Hematopoietic multipotent progenitor cell (in vitro differentiated cells): ENCODE measurements at places on chromosomes 3 and 15. TPM values are rescaled to one million over a fixed set of nuclear protein-coding genes. Genes with fewer than 3 reads are reported as not detected.
A peak's percentile ranks its signal among the peaks of the same experiment; 100 is the strongest.

DNA sequence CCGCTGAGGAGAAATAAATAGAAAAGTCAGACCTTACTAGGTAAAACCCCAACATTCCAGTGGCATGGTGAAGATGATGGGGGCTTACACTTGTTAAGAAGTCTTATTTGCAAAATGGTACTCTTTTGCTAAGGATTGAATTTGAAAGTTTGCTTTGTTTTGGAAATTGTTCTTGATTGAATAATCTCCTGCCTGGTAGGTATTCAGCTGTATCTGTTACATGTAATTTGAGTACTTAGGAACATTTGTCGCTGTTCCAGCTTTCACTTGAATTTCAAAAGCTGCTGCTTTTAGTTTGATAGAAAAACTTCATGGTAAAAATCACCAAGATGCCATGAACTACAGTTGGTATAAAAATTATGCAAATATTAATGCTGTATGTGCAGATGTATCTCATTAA is 44.6 kb downstream of the TFG start:
- no peak for DNase-seq

GRCh38 chr3:170600005-170600624 is 14.2 kb upstream of the SLC7A14 start:
- DNase-seq, result no peak

Gene IL5RA
- 2.2 TPM for total RNA-seq

- no peak for DNase-seq
These were observed 263.3 kb downstream of the NEK10 start for GRCh38 chr3:27105904-27106303.

- no peak for DNase-seq
These were observed 11.3 kb downstream of the RAB8B start for GRCh38 chr15:63200464-63201249.

- DNase-seq, result no peak
These were observed 30.6 kb upstream of the SLC2A2 start for GRCh38 chr3:171057072-171057471.

- no peak for DNase-seq
These were observed 57.2 kb downstream of the MESD start for GRCh38 chr15:80932513-80932815.

DNA sequence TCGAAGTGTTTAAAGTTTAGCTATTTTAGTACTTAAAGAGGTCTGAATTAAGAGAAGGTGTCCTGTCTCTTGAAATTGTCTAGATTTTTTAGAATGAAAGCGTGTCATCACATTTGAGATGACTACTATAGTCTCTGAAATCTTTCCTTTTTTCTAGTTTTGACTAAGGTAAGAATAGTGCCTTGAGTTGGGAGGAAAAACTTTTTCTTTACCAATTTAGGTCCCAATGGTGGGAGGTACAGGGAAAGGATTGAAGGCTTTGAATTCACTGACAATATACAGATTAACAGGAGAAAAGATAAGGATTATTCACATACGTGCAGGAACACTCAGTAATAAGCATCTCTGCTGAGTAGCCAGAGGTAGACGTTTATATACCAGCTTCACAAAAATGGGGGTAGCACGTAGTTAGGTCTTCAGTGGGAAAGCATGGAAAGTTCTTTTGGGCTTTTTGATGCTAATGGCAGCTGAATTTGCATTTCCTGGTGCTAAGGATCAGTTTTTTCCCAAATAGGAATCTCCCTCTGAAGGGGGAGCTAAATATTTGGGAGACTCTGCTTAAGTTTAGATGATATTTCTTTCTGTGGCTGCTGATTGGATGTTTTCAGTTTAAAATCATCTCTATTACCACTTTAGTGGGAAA is 88.1 kb downstream of the VPS8 start:
- DNase-seq, result no peak

DNA sequence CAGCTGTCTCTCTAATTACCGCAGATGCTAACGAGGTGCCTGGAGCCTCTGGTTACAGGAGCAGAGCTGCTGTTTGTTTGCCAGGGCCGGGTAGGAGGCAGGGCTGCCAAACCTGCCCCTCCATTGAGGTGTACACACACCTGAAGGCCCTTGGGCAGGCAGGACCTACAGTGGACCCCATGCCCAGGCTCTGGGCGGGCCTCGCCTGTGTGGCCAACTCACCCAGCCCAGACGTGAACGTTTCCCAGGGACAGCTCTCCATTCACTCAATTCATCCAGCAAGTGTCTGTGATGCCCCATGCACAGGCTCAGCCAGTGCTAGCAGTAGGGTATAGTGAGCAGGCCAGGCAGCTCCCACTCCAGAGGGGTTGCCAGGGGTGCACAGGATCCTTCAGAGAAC is 43.7 kb downstream of the PLXNA1 start:
- no peak for DNase-seq

- DNase-seq, result no peak
These were observed 80.3 kb upstream of the ABHD2 start for GRCh38 chr15:89007989-89008388.

DNA sequence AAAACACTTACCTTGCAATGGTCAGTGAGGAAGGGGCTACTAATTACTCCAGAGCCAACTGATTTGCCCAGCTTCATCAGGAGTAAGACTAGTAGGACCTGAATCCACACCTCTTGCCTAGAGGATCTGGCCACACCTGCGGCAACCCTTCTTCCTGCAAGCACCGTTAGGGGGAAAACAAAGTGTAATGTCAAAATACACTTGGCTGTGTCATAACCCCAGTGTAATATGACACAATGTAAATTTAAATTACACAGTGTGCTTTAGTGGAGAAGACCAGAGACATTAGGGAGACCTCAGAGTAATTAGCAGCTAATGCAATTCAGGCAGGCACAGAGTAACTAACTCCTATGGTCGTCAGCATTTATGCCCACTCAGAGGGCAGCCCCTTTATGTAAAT is 308.5 kb upstream of the ARRDC4 start:
- no peak for DNase-seq

GRCh38 chr15:77874063-77874462 is 203.4 kb downstream of the TBC1D2B start:
- no peak for DNase-seq

- no peak for DNase-seq
These were observed 1.9 kb downstream of the GRM7 start for GRCh38 chr3:6862880-6863195.

Gene HRG
- not detected for total RNA-seq

DNA sequence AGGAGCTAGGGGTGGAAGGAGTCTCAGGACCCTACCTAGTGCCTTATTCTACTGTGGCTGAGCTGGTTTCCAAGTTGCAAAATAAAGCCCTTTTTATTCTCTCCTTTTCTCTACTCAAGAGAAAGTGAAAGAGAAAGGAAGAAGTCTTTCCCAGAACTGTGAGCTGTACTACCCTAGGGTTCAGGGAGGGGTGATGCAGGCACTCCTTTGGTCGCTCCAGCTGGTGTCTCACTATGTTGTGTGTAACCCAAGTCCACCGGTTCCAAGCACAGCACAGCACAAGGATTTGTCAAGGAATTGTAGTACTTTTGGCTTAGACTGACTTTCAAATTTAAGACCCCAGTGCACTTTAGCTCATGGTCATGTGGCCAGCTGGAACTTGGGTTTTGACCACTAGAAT is 1721.7 kb downstream of the OTOL1 start:
- DNase-seq, result no peak

DNA sequence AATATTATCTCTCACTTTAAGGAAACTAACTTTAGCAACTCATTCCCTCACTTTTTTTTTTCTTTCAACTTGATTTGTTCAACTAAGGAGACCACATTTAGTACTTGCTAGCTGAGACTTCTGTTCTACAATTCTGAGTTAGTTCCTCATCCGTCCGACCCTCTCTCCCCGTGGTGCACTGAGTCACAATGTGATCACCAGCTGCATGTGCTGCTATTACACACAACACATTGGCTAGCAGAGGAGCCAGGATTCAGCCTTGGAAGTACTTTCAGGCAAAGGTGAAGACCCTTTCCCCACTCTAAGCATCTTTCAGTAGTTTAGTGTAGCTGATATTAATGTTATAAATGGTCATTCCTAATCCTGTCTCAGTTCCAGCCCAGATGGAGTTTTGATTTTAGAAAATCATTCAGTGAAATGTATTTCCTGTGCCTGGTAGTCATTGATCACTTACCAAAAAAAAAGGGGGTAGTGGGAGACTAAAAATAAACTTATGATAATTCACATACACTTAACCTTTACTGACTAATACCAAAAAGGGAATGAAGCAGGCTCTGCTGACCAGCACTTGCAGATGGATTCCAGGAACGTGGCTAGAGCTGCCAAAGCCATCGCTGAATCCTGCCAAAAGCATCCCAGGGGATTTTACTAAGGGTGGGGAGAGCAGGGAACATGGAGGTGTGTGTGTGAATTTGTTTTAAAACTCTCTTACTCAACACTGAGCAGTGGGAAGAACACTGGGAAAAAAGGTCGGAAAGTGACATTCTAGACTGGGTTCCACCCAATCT is 424.8 kb downstream of the LPP start:
- DNase-seq, result no peak

Gene SKOR1
- total RNA-seq, result 1.1 TPM

DNA sequence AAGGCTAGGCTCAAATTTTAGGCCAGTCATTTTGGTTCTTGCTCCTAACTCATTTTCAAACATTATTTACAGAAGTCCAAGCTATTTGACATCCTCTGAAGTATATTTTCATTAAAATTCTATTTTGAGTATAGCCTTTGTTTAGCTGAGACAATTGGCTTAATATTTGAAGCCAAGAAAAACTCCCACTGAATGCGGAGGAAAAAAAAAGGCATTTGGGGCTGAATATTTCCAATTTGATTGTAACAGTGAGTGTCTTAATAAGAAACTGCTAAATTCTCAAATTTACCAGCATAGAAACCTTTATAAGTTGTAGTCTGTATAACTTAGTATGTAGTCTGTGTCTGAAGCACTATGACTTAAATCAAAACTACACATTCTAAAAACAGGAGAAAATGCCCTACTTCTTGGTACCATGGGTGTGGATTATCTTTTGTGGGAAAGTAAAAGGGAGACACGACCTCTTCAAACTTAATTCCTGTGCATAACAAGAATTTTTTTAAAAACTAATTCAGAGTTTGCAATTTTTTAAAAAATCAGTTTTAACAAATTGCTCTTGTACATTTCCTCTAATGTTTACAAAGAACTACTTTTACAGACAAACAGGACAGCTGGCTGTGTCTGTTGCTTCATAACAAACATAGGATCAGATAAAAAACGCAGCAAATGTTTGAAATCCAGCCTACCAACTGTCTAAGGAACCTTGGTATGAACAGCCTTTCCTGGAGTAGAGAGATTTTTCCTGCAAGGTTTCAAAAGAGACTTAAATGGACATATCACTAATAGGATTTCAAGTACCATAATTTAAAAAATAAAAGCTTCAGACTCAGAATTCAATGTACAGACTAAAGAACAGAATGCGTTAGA is 52.7 kb upstream of the LMOD3 start:
- no peak for DNase-seq

Gene BNC1
- not detected for total RNA-seq

GRCh38 chr15:48520376-48521155 is 124.9 kb downstream of the FBN1 start:
- no peak for DNase-seq

DNA sequence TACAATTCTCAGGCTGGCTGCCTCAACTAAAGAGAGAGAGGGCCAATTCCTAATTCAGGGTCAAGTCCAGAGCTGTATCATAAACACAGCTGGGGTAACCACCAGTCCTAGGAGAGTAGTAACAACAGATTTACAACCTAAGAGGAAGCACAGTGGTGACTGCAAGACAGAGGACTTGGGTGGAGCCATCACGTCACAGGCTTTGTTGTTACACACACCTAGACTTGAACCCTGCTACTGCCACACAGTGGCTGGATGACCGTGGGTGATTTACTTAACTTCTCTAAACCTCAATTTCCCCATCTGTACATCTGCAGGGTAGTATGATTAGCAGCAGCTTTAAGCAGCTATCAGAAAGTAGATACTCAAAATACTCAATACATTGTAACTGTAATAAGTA is 78.6 kb downstream of the MYLK start:
- no peak for DNase-seq

Gene PARP9
- 23.2 TPM for total RNA-seq

GRCh38 chr15:64070965-64071851 is 22.4 kb downstream of the CIAO2A start:
- DNase-seq, result no peak

DNA sequence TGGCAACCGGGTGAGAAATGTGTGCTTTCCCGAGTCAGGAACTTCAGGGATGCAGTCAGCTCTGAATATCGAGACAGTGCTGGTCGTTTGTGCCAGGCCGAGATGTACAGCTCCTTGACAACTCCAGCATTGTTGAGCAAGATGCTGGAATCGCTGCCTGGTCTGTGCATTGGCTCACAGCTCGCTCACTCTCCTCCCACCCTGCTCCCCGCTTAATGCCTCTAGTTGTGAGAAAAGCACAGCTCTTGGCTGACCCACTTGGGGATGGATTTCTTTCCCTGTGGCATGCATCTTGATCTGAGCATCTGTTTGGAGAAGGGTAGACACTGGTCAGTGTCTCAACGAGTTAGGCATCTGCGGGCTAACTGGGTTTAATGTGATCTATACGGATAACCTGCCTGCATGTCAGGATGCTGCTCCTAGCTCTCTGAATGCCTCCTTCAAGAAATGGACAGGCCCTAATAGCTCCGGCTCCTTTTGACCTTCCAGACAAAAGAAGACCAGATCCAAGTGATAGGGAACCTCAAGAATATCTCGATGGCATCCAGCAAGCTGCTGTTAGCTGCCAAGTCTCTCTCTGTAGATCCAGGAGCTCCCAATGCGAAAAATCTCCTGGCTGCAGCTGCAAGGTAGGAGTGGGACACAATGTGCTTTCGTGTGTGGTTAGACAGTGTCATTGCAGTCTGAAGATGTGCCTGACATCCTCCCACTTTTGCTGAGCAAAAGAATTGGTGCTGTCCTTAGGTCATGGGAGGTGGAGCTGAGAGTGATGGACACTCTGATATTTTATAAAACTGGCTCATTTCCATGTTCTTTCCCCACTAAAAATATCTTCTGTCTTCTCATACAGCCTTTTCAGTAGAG is 302.2 kb upstream of the TPM1 start:
- DNase-seq, result no peak

- DNase-seq, result no peak
These were observed 5.6 kb upstream of the ZNF80 start for GRCh38 chr3:114242947-114243346.

DNA sequence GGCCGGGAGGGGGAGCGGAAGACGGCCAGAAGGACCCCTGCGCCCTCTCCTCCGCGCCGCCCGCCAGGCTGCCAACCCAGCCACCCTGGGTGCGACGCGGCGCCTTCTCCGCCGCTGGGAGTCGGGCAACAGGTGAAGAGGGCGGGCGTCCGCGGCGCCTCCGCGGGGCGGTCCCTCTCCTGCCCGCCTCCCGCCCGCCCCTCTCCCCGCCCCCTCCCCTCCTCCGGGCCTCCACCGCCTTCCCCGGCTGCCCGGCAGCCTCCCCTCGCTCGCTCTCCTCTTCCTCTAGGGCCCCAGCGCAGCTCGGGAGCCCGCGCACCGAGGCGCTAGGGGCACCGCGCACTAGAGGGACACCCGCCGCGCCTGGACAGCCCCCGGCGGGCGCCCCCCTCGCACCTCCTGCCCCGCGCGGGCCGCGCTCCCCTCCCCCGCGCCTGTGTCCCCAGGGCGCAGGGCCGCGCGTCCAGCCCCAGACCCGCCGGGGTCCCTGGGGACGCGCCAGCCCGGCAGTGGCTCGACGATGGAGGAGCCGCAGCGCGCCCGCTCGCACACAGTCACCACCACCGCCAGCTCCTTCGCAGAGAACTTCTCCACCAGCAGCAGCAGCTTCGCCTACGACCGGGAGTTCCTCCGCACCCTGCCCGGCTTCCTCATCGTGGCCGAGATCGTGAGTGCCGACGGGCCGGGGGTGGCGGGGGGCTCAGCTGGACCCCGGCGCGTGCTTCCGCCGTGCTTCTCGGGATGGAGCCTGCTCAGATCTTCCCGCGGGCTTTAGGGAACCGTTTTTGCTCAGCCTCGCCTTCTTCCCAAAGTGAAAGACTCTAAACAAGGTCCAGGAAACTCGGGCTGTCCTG is at the start of gene CMTM8:
CMTM8 (plus strand) TSS at position 228 of the 854 bp plus-strand sequence; CDS start at position 521, 293 bp downstream.
- DNase-seq, result peak; percentile 44
